ENCODE measurements at places on chromosomes 4 and X.

DNA sequence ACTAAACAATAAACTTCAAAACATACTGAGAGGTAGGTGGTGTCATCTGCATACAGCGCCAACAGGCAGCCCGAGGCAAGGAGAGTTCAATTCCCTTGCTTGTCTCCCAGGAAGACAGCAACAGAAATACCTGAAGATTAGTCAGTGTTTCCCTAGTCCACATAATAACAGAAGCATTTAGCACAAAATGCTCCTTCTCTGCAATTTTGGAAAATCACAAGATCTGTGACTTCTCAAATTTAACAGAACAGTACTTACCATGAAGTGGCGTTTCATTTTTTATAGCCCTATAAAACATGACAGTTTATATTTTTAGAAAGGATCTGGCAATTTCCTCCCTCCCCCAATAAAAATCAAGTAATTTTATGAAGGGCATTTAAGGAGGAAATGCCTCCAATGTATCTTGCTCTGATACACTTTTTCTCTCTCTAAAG, 67.1 kb upstream of the MYOZ2 start:
- DNase-seq = no peak

- no peak for DNase-seq
Observed at GRCh38 chr4:26034849-26035248, 120.8 kb downstream of the SMIM20 start.

- DNase-seq = no peak
Observed at GRCh38 chrX:9785944-9786797, at the start of gene SHROOM2. TSS of gene SHROOM2 (plus strand) at chrX:9786429. CDS start at chrX:9786546, 117 bp downstream.

DNA sequence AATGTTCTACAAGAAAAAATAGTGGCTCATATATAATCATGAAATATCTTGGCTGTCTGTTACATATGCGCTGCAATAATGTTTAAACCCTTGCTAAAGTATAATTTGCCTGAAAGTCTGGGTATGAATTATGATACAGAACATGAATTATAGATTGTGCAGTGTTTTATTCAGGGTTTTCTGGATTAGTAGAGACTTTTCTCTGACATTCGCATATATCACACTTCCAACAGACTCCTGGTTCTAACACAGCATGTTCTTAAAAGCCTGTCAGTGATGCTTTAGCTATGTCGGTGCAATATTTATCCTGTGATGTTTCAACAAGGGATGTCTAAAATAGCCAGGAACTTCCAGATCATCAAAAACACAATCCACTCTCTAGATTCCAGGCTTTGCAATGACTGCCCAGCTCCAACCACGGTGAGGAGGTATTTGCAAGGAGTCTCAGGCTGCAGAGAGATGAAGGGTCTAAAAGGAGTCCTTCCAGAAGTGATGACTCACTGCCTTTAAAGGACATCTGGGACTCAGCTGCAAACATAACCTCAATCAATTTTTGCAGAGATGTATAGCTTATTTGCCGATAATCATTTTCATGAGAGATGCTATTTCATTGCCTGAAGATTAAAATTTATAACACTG, 69.4 kb downstream of the RWDD4 start:
- no peak for DNase-seq

DNA sequence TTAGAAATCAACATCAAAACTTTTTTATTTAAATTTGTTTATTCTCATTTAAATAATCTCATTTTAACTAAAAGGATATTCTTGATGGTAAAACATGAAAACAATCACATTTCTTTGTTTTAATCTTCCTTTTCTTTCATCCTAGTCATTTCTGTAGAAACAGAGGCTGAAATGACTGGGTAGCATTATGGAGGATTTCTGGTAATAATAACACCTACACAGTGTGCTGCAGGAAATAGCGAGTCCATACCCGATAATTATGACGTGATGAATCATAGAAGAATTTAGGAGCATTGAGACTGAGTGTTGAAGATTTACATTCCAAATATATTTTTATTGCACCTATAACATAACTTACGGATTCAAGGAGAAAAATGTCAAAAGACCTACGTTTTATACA, 31.4 kb upstream of the BBS12 start:
- DNase-seq = no peak

DNA sequence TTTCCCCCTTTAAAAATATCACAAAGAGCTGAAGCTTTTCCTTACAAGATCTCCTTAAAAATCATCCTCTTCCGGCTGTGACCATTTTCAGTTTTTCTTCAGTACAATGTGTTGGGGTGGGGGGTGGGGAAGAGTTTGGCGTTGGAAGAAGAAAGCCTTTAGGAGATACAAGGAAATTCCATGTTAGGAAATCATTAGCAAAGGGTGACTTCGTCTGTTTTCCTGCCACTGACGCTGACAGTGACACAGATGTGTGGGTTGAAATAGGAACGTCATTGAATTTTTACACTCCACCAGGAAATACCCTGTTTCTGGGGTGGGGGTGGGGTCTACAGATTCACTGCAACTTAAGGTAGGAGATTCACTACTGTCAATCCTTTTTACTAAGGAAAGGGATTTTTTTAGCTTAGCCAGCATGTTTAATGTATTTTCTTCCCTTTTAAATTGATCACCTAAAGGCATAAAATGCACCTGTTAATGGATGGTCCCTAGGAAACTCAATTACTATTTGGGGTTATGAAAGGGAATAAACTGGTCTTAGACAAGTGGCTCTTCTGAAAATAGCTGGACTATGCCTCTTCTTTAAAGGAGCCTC, 3.9 kb downstream of the MAMLD1 start:
- no peak for DNase-seq

- peak; percentile 54 for DNase-seq
Observed at GRCh38 chrX:48957477-48957826, at the start of gene OTUD5. TSS of gene OTUD5 (minus strand) at chrX:48957607. CDS start at chrX:48957570, 37 bp downstream.

DNA sequence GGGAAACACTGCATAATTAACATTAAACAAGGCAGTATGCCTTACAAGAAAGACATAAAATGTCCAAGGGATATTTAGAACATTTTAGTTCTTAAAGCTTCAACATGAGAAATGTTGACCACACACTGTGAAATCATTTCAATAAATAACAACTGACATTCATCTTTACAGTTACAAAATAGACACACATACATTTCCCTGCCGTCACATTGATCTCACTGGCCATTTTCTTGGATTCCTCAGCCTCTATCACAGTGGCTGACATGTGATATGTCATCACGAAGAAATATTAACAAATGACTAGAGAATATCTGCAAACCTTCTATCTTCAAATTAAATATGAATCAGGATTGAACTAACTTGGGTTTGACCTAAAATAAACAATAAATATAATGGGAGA, 1.9 kb downstream of the CXCL2 start:
- DNase-seq = no peak

DNA sequence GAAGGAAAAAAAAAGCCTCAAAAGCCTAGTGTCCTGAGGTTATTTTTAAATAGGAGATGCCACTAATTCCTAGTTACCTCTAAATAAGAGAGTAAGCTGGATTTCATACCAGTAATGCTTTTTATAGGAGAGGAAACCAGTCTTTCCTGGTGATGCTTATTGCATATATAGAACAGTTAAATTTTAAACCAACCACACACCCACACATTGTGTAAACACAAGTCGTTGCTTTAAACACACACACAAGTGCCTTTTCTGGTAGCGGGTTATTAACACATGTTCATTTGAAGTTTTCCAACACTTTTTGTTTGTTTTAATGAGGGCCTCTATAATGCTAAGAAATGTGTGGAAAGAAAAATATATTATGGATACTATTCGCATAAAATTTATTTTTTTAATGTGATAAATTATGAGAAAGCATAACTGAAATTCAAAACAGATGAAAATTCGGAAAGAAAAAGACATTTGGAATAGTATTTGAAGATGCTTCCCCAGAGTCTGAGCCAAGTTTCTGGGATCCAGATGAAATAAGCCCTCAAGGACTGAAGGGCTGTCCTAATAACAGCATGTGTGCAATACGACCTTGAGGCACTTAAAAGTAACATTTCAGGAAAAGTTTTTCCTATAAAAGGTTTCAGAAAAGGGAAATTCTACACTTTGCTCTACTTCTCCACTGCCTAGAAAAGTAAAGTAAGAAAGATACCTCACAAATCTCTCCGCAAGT, 2.0 kb downstream of the ANTXR2 start:
- no peak for DNase-seq

GRCh38 chr4:20543131-20543530, 157.1 kb upstream of the PACRGL start:
- DNase-seq = no peak

GRCh38 chrX:153902385-153902784, 2.1 kb upstream of the AVPR2 start:
- DNase-seq = no peak

GRCh38 chr4:83629945-83630721, 94.2 kb downstream of the GPAT3 start:
- DNase-seq = no peak

- DNase-seq = no peak
Observed at GRCh38 chr4:93751411-93751810, 77.1 kb upstream of the ATOH1 start.

GRCh38 chrX:69085826-69086225, 79.4 kb downstream of the PJA1 start:
- DNase-seq = no peak

- DNase-seq = no peak
Observed at GRCh38 chr4:10593130-10593529, 91.4 kb downstream of the CLNK start.

DNA sequence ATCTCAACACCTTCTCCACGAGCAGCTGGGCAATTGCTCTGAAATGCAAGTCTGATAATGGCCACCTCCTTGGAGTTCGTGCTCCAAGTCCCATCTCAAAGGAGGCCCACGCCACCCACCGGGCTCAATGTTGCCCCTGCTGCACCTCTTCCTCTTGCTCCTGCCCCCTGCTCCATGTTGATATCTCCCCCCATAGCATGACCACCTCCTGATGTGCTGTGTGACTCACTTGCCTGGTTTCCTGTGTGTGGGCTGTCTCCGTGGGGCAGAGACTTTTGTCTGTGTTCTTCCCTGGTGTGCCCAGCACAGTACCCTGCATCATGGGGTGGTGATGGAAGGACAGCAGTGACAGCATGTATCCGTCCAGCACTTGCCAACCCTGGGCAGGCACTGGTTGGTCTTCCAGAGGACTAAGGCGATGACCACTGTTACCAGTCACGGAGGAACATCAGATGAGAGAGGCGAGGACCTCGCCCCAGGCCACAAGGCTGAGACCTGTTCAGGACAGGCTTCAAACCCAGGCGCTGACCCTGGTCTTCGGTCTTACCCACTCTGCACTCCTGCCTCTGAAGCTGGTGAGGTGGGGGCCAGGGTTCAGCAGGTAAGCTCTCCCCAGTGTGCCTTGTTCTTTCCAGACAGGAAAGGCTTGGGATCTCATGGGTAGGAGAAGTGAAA, 104.6 kb upstream of the LRPAP1 start:
- no peak for DNase-seq

GRCh38 chr4:77917075-77917474, 54.4 kb downstream of the MRPL1 start:
- no peak for DNase-seq

DNA sequence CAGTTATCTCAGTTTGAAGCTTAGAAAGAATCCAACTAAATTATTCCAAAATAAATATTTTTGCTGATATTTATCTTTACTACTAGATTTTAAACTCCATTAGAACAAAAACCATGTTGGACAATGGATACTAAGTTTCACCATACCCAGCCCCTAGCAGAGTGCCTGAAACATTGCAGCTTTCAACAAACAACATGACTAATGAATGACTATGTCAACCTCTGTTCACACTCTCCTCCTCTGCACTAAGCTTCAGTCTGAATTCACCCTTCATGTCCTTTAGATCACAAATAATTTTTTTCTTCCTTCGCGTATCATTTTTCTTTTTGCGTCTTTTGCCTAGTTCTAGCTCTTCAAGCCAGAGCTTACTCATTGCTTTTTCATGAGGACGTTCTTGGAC, 315.2 kb downstream of the PCDH10 start:
- no peak for DNase-seq

DNA sequence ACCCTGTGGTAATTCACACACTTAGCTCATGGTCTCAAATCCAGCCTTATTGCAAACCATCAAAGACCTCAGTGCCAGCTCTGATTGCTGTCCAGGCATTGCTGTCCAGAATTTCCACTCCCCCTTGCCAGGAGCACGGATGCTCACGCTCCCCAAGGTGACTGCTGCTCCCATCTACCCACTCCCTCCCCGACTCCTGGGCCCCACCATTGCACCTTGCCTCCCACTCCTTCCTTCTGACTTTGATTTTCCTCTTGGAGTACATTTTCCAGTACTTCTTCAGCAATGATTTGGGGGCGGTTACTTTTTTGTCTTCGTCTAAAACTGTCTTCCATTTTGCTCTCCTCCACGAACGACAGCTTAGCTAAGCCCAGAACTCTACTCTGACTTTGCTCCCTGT, 11.5 kb downstream of the ZFYVE28 start:
- no peak for DNase-seq

Data from stimulated activated CD8-positive, alpha-beta memory T cell treated with anti-CD3 and anti-CD28 coated beads, Interleukin-4, amount 100 ng/mL, for 1 hour (primary cell).